GM12878 (cell line): ENCODE measurements at places on chromosomes 6 and 20.
A peak's percentile ranks its signal among the peaks of the same experiment; 100 is the strongest.

GRCh38 chr6:43743682-43744381, 26.2 kb upstream of the VEGFA start:
- no peak for DNase-seq
- no peak overlapping the region for H3K4me3 ChIP-seq
- no peaks in the 10 kb centered on the region for H3K4me1 ChIP-seq
- H3K27me3 ChIP-seq: no peaks in the 10 kb centered on the region
- no peak overlapping the region for H3K27ac ChIP-seq
- H3K36me3 ChIP-seq: no peaks in the 10 kb centered on the region

GRCh38 chr6:18132346-18132745, 9.9 kb upstream of the NHLRC1 start:
- no peak overlapping the region for H3K27ac ChIP-seq
- no peak for DNase-seq
- no peaks in the 10 kb centered on the region; the same call in 1 of the 2 replicates for H3K36me3 ChIP-seq
- H3K27me3 ChIP-seq: no peaks in the 10 kb centered on the region
- no peaks in the 10 kb centered on the region for H3K4me1 ChIP-seq
- no peak overlapping the region for H3K4me3 ChIP-seq

- H3K27ac ChIP-seq: no peak within 1 kb of the TSS
- no peak for DNase-seq
- no peaks in the 10 kb centered on the region for H3K36me3 ChIP-seq
- no peak within 1 kb of the TSS for H3K4me3 ChIP-seq
- no peaks in the 10 kb centered on the region for H3K4me1 ChIP-seq
Measured at GRCh38 chr6:32109114-32109764, at the start of gene TNXB. Gene TNXB, minus strand, starts transcription at chr6:32109338. Its CDS starts 11,140 bp downstream, at chr6:32098198.

DNA sequence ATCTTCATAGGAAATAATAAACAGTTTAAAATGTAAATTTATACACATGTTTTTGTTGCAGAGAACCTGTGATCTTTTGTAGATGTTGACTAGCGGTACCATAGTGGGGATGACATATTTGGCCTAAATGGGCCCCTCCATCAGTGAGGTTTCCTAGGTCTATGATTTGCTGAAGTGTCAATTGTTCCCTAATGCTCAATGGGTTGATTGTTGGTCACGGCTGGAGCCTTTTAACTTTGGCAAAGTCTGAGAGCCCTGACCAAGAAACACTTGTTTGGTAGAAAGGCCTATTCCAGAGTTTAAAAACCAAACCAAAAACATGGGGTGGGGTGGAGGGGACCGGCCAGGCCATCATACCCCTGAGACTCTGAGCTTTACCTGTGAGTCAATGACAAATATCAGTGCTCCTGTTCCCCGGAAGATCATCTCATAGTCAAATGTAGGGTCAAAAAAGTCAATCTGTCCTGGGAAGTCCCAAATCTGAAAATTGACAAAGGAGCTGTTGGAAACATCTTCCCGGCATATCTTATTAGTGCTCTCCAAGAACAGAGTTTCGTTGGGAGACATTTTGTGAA, 25.1 kb downstream of the RRAGD start:
- H3K36me3 ChIP-seq: no peaks in the 10 kb centered on the region; the same call in 1 of the 2 replicates
- no peaks in the 10 kb centered on the region for H3K27me3 ChIP-seq
- peak overlapping the region; percentile 48 for H3K4me3 ChIP-seq
- H3K27ac ChIP-seq: peak overlapping the region; percentile 21; the same call in 1 of the 2 replicates

- no peak overlapping the region for H3K27ac ChIP-seq
- no peaks in the 10 kb centered on the region for H3K36me3 ChIP-seq
- DNase-seq: no peak
- no peaks in the 10 kb centered on the region for H3K27me3 ChIP-seq
- H3K4me3 ChIP-seq: no peak overlapping the region
- H3K4me1 ChIP-seq: no peaks in the 10 kb centered on the region
Measured at GRCh38 chr6:89566930-89567629, 71.5 kb downstream of the LYRM2 start.

DNA sequence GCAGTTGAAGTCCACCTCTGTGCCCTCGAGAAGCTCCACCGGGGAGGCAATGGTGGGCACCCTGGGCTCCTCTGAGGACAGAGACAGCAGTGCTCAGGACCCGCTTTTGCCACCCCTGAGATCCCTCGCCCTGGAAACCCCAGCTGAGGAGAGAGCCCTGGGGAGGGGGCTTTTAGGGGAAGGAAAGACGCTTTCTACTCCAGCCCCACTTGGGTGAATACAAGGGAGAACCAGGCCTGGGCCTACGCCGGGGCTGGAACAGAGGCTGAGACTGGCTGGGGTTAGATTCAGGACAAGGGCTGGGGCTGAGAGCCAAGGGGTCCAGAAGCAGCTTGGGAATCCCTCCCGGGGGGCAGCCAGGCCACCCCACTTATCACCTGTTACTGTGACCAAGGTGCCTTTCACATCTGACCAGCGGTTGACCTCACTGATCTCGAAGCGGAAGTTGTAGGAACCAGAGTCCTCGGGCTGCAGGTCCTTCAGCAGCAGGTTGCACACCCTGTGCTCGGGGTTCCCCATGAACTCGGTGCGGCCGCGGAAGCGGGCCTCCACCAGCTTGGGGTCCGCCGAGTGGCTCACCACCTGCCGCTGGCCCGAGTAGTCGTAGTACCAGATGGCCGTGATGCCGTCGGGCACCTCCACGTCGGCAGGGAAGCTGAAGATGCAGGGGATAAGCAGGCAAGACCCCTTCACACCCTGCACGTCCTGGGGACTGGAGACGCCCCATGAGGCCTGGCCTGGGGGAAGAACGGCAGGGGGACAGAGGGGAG, 6.2 kb downstream of the SIGLEC1 start:
- H3K27ac ChIP-seq: no peak overlapping the region
- H3K4me1 ChIP-seq: peaks cover 2% of the 10 kb centered on the region
- peaks cover 2% of the 10 kb centered on the region for H3K27me3 ChIP-seq
- no peak overlapping the region for H3K4me3 ChIP-seq
- no peaks in the 10 kb centered on the region for H3K36me3 ChIP-seq
- DNase-seq: no peak

- peaks cover 17% of the 10 kb centered on the region for H3K4me1 ChIP-seq
- no peak overlapping the region for H3K4me3 ChIP-seq
- no peaks in the 10 kb centered on the region for H3K36me3 ChIP-seq
- no peak overlapping the region for H3K27ac ChIP-seq
- no peaks in the 10 kb centered on the region for H3K27me3 ChIP-seq
Measured at GRCh38 chr6:6512711-6513110, 75.8 kb upstream of the LY86 start.

GRCh38 chr6:144586986-144587385, 301.9 kb downstream of the UTRN start:
- H3K27me3 ChIP-seq: no peaks in the 10 kb centered on the region
- H3K36me3 ChIP-seq: no peaks in the 10 kb centered on the region
- H3K27ac ChIP-seq: no peak overlapping the region
- DNase-seq: no peak
- peaks cover 23% of the 10 kb centered on the region; the same call in 1 of the 2 replicates for H3K4me1 ChIP-seq

DNA sequence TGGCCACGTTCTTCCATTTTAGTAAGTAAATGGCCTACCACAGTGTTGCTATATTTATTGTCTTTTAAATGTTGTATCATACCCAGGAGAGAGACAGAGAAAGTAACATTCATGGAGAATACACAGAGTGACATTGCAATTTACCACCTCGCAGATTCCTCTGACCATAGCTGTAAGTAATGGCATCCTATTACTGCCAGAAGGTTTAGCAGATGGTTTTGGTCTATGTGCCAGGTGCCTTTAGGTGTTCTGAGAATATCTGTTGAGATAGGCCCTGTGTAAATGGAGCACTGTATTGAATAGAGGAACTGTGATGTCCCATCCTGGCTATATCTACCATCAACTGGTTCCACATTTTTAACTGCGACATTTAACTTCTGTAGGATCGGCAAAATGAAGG, 559.6 kb downstream of the KIF16B start:
- DNase-seq: no peak
- no peaks in the 10 kb centered on the region for H3K4me1 ChIP-seq
- H3K4me3 ChIP-seq: no peak overlapping the region
- no peaks in the 10 kb centered on the region for H3K36me3 ChIP-seq

DNA sequence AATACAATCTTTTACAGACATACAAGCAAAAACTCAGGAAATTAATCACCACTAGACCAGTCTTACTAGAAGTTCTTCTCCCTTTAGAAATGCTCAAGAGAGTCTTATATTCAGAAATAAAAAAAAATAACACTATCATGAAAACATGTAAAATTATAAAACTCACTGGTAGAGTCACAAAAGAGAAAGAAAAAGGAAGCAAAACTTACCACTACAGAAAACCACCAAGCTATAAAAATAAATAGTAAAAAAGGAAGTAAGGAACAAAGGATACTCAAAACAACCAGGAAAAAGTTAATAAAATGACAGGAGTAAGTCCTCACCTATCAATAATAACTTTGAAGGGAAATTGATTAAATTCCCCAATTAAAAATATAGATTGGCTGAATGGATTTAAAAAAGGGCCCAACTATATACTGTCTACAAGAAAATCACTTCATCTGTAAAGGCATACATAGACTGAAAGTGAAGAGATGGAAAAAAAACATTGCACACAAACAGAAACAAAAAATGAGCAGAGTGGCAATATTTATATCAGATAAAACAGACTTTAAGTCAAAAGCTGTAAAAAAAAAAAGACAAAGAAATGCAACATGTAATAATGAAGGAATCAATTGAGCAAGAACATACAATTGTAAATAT, 489.5 kb downstream of the KIF16B start:
- no peak overlapping the region for H3K27ac ChIP-seq
- H3K4me1 ChIP-seq: no peaks in the 10 kb centered on the region
- no peak overlapping the region for H3K4me3 ChIP-seq
- H3K27me3 ChIP-seq: no peaks in the 10 kb centered on the region
- no peak for DNase-seq

DNA sequence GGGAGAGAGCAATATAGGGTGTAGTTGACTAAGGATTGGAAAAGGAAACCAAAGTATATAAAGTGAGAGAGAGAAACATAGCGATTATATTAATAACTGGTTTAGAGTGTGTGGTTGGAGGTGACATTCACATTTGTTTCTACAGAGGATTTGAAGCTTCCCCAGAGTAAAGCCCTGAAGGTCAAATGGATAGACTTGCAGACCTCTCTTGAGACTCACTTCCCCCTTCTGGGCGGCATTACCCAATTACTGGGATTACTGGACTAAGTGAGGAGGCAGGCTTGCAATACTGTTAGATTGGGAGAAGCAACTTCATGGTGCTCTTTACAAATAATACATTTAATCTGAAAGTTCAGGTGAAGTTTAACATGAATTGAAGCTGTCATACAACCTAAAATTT, 10.7 kb downstream of the FIG4 start:
- H3K27ac ChIP-seq: no peak overlapping the region
- H3K4me3 ChIP-seq: no peak overlapping the region
- H3K27me3 ChIP-seq: no peaks in the 10 kb centered on the region
- no peaks in the 10 kb centered on the region; the same call in 1 of the 2 replicates for H3K4me1 ChIP-seq
- DNase-seq: no peak

GRCh38 chr6:14333556-14334305, 216.2 kb downstream of the CD83 start:
- H3K27me3 ChIP-seq: no peaks in the 10 kb centered on the region
- no peak for DNase-seq
- H3K27ac ChIP-seq: no peak overlapping the region
- H3K4me1 ChIP-seq: no peaks in the 10 kb centered on the region
- H3K4me3 ChIP-seq: no peak overlapping the region

GRCh38 chr6:36713846-36714245, 16.2 kb downstream of the RAB44 start:
- H3K4me1 ChIP-seq: peaks cover 3% of the 10 kb centered on the region; the same call in 1 of the 2 replicates
- no peak for DNase-seq
- H3K36me3 ChIP-seq: no peaks in the 10 kb centered on the region
- no peak overlapping the region for H3K4me3 ChIP-seq
- no peaks in the 10 kb centered on the region for H3K27me3 ChIP-seq

- no peaks in the 10 kb centered on the region for H3K36me3 ChIP-seq
- H3K27me3 ChIP-seq: no peaks in the 10 kb centered on the region
- H3K4me1 ChIP-seq: no peaks in the 10 kb centered on the region
- no peak for DNase-seq
- H3K27ac ChIP-seq: no peak overlapping the region
Measured at GRCh38 chr20:63381781-63382431, 20.8 kb upstream of the CHRNA4 start.

GRCh38 chr6:49636713-49637349, at the start of gene RHAG:
Gene RHAG, minus strand, starts transcription at chr6:49636839. Its CDS starts 27 bp downstream, at chr6:49636812.
- no peak within 1 kb of the TSS for H3K27ac ChIP-seq
- no peak within 1 kb of the TSS for H3K4me3 ChIP-seq
- DNase-seq: no peak
- no peaks in the 10 kb centered on the region for H3K36me3 ChIP-seq
- no peaks in the 10 kb centered on the region; the same call in 1 of the 2 replicates for H3K27me3 ChIP-seq
- no peaks in the 10 kb centered on the region for H3K4me1 ChIP-seq

GRCh38 chr6:113684382-113684901, 172.7 kb upstream of the MARCKS start:
- H3K36me3 ChIP-seq: no peaks in the 10 kb centered on the region
- DNase-seq: no peak
- no peaks in the 10 kb centered on the region for H3K27me3 ChIP-seq
- H3K4me1 ChIP-seq: peaks cover 3% of the 10 kb centered on the region; the same call in 1 of the 2 replicates
- H3K4me3 ChIP-seq: no peak overlapping the region
- no peak overlapping the region for H3K27ac ChIP-seq

GRCh38 chr6:139361211-139361610, 13.2 kb downstream of the CITED2 start:
- no peaks in the 10 kb centered on the region for H3K36me3 ChIP-seq
- no peak for DNase-seq
- no peaks in the 10 kb centered on the region for H3K27me3 ChIP-seq
- H3K4me3 ChIP-seq: no peak overlapping the region

- 0 out of 2 replicates have a peak, but pooled peaks cover 1% of the 10 kb centered on the region for H3K36me3 ChIP-seq
- peak overlapping the region; percentile 74 for H3K27ac ChIP-seq
- no peak for DNase-seq
- H3K4me3 ChIP-seq: peak overlapping the region; percentile 86; the same call in 1 of the 2 replicates
- no peaks in the 10 kb centered on the region for H3K27me3 ChIP-seq
Measured at GRCh38 chr20:17960927-17961586, 7.5 kb downstream of the SNX5 start.

GRCh38 chr6:20236909-20237600, 24.8 kb upstream of the MBOAT1 start:
- no peak overlapping the region for H3K27ac ChIP-seq
- no peaks in the 10 kb centered on the region for H3K27me3 ChIP-seq
- H3K4me3 ChIP-seq: no peak overlapping the region
- no peak for DNase-seq

DNA sequence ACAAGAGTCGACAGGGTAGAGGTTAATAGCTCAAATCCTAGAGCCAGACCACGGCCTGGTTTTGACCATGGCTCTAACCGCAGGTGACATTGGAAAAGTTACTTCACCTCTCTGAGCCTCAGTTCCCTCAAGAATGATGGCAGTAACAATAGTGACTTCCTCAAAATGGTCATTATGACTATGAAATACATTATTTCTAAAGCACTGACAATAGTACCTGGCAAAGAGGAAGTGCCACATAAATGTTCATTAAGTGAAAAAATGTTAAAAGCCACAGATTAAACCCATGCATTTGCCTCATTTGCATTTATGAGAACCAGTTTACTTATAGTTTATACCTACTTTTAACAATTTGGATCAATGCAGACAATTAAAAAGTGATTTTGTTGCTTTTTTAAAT, 12.3 kb downstream of the BTBD3 start:
- no peaks in the 10 kb centered on the region for H3K27me3 ChIP-seq
- H3K4me3 ChIP-seq: no peak overlapping the region
- no peak for DNase-seq
- no peaks in the 10 kb centered on the region for H3K36me3 ChIP-seq
- H3K27ac ChIP-seq: no peak overlapping the region
